NCI-H1048 (cell line): ENCODE measurements at places on chromosomes 1 and 21.

- no peak for DNase-seq
Observed at GRCh38 chr1:12445257-12445656, 172.8 kb downstream of the DHRS3 start.

- no peak for DNase-seq
Observed at GRCh38 chr1:2969845-2970291, 51.4 kb upstream of the ACTRT2 start.

- no peak for DNase-seq
Observed at GRCh38 chr1:157659576-157660247, 40.9 kb downstream of the FCRL3 start.

DNA sequence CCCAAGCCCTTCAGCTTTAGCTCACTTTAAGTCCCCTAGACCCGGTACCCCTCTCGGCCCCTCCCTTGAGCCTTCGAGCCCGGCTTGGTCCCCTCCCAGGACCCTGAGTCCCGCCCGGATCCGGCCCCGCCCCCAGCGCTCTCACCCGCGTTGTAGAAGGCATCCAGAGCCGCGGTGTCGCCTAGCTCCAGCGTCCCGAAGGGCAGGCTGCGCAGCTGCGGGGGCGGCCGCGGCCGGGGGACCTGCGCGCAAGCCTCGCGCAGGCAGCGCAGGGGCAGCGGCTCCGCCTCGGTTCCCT, 699 bp downstream of the MAP3K6 start:
- DNase-seq, result peak; percentile 58

- DNase-seq, result no peak
Observed at GRCh38 chr1:206014601-206015000, 9.1 kb downstream of the CTSE start.

GRCh38 chr1:94463765-94464330, 45.7 kb downstream of the ABCD3 start:
- peak; percentile 24 for DNase-seq

DNA sequence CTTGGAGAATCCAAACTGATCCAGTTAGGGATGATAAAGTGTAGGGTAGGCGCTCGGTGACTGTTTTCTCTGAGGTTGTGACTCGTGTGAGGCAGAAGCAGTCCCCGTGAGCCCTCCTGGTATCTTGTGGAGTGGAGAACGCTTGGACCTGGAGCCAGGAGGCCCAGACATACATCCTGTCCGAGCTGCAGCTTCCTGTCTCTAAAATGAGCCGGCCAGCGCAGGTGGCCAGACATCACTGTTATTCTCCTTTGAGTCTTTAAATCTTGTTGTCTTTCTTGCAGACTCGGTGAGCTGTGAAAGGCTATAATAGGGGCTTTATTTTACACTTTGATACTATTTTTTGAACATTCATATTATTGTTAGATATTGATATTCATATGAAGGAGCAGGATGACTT, 12.3 kb downstream of the PCSK9 start:
- DNase-seq, result no peak

GRCh38 chr1:156884560-156885184, 8.8 kb upstream of the PEAR1 start:
- DNase-seq, result no peak

DNA sequence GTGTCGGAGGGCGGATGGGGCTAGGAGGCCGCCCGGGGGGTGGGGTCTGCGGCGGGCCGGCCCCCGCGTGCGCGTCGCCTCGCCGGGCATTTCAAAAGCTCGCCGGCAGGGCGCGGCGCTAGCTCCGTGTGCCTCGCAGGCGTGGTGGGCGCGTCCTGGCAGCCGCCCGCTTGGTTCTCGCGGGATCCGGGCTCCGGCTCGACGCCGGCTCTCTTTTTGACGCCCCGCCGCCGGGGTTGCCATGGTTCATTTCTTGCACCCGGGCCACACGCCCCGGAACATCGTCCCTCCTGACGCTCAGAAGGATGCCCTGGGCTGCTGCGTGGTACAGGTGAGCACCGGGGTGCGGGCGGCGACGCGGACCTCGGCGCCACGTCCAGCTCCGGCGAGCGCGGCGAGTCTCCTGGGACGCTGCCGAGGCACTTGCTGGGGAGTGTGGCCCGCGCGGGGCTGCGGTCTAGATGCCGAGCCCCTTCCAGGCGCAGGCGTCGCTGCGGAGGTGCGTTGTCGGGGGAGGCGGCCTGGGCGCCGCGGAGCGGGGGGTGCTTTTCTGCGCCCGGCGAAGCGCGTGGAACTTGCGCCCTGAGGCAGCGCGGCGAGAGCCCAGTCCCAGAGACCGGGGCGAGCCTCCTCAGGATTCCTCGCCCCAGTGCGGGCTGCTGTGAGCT, at the start of gene ZYG11A:
Gene ZYG11A (plus strand): TSS at position 118 of the 668 bp plus-strand sequence. CDS start 124 bp downstream, at position 242.
- peak; percentile 25 for DNase-seq

- no peak for DNase-seq
Observed at GRCh38 chr1:232598133-232598532, 31.8 kb downstream of the SIPA1L2 start.

- no peak for DNase-seq
Observed at GRCh38 chr1:18752409-18752808, 107.1 kb downstream of the TAS1R2 start.

GRCh38 chr1:245802941-245803665, 648.3 kb downstream of the KIF26B start:
- DNase-seq, result no peak

GRCh38 chr21:26447932-26448475, 125.1 kb downstream of the CYYR1 start:
- DNase-seq, result no peak

DNA sequence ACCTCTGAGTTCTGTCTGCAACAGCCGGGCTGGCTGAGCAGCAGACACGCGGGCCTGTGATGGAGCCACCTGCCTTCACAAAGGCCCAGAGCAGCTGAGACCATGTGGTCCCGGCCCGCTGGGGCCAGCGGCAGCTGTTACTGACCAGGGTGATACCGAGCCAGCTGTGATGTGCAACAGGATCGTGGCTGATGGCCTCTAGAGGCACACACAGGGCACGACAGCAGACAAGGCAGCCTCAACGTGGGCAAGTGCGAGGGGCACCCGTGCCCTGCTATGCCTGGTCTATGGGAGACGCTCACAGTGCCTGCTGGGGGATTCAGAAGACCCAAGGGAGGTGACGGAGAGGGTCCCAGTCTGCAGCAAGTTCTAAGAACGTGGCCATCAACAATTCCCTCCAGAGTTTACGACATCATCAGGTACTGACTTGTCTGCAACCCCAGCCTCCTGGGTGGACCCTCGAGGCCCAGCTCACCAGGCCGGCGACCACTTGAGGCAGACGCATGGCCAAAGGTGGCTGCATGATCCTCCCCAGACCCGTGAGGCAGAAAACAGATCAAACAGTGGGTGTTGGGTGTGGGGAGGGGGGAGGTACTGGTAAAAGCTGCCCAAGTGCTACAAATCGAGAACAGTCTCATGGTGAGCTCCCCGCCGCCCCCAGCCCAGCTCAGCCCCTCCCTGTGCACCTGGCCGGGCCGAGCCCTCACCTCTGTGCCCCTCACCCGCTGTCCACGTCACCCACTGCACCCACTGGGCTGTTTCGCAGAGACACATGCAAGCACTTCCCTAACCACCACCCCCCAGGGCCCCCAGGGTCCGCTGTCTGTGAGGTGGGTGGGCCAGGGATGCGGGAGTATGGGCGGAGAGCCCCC, 6.0 kb downstream of the POFUT2 start:
- no peak for DNase-seq

- no peak for DNase-seq
Observed at GRCh38 chr1:33045814-33046213, 9.1 kb upstream of the AK2 start.

DNA sequence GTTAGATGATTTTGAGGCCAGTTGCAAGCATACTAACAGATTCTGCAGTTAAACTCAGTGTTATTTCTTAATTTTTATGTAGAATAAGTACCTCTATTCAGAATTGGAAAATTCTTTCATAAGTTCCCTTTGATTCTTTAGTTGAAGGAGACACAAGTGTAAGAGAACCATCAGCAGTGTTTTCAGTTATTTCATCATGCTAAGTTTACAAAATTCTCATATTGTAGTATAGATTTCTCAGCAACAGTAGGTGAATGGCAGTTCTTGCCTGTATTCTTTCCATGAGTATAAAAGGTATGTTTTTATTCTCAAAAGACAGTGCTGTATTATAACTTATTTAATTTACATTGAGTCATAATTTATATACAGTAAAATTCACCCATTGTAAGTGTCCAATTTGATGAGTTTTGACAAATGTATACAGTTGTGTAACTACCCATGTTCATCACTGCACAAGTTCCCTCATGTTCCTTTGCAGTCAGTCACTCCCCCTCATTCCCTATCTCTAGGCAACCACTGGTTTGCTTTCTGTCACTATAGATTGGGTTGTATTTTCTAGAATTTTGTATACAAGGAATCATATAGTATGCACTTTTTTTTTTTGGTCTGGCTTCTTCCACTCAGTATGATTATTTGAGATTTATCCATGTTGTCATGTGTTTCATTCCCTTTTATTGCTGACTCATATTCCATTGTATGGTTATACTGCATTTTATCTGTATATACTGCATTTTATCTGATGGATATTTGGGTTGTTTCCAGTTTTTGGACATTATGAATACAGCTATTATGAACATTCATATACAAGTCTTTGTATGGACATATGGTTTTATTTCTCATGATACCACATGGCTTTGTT, 3.9 kb downstream of the RPS6KC1 start:
- no peak for DNase-seq

- no peak for DNase-seq
Observed at GRCh38 chr1:190328361-190328760, 149.3 kb downstream of the BRINP3 start.
